ENCODE measurements at places on chromosomes 2 and 18. TPM values are rescaled to one million over a fixed set of nuclear protein-coding genes. Genes with fewer than 3 reads are reported as not detected.

The UGT1A8 gene
- total RNA-seq = not detected

The CYP27C1 gene
- total RNA-seq = not detected

The FIGN gene
- not detected for total RNA-seq

DNA sequence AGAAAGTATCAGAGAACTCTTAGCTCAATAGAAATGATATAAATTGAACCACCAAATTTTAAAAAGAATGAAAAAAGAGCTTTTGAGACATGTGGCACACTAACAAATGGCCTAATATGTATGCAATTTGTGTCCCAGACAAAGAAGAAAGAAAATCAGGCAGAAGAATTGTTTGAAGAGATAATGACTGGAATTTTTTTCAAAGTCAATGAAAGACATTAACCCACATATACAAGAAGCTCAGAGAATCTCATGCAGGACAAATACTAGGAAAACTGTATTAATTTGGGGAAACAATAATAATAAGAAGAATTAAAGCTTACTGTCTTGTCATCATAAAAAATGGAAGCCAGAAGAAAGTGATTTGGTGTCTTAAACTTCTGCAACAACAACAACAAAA lies 304.1 kb upstream of the RND3 start:
- no peak for DNase-seq

The BMP10 gene
- not detected for total RNA-seq

GRCh38 chr18:68740966-68741365 lies 26.1 kb upstream of the TMX3 start:
- DNase-seq = no peak

DNA sequence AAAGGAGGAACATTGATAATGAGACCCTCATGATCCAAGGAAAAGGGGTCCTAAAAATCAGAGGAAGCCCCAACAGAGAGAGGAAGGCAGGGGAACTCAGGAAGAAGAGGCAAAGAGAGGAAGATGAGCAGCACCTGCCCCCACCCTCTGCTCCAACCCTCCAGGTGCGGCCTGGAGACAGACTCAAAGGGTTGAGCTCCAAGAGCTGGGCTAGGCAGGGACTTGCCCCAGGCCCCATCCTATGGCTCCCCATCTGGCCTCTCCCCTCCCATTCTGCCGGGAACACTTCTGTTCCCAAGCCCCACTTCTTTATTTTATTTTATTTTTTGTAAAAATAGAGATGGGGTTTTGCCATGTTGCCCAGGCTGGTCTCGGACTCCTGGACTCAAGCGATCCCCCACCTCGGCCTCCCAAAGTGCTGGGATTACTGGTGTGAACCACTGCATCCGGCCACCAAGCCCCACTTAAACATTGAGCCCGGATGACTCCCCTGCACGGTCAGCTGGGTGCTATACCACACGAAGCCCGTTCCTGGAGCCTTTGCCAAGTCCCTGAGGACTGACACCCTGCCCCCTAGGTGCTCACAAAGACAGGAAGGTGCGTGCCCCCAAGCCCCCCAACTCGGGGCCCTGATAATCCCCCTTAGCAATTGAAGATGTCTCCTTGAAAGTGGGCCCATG lies 3.8 kb upstream of the GPR55 start:
- DNase-seq = no peak

GRCh38 chr2:70832386-70832785 lies 3.2 kb downstream of the CD207 start:
- no peak for DNase-seq

The SERPINB2 gene
- total RNA-seq = 12.5 TPM

The G6PC2 gene
- total RNA-seq = not detected

The EMILIN2 gene
- total RNA-seq = 18.4 TPM

GRCh38 chr2:140876015-140876414 lies 1254.8 kb downstream of the LRP1B start:
- DNase-seq = no peak

GRCh38 chr2:121019071-121019470 lies 265.9 kb downstream of the TFCP2L1 start:
- no peak for DNase-seq

The DSC2 gene
- 4.4 TPM for total RNA-seq
